Hematopoietic multipotent progenitor cell treated with erythropoietin and hydrocortisone succinate and interleukin-3 and kit ligand, for 15 days (in vitro differentiated cells): ENCODE measurements at places on chromosomes 12 and 14.
A peak's percentile ranks its signal among the peaks of the same experiment; 100 is the strongest.

- DNase-seq, result peak; percentile 54
These were observed 11.8 kb downstream of the ALG10B start for GRCh38 chr12:38328306-38328895.

DNA sequence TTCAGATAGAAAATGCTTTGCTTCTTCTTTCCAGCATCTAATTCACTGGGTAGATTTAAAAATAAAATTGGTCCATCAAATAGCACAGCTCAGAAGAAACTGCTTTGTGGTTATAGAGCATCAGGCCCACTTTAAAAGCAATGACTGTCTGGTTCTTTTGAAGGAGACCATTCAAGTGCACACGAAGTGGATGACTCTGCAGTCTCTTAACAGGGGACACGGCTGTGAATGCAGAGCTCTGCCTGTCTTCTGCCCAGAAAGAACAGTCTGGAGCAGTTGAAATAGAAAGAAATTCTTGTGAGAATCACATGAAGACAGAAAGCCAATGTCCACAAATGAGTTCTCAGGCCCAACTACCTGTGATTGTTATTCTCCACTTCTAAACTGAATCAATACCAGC lies 138.7 kb upstream of the PLEKHA5 start:
- DNase-seq, result no peak

DNA sequence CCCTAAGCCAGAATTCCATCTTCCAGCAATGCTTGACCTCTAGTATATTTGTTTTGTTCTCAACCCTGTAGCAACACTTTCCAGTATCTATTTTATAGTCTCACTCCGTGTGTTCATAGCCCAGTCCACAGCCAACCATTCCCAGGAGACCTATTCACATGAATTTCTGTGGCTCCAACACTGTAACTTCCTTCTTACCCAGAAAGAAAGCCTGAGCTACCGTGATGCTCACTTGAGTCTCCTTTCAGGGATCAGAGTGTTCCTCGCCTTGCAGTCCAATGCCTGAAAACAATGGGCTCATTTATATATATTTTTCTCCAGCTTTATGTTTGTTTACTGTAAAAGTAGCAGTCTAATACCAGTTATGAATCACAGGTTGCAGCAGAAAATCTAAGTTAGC lies 645.0 kb upstream of the NOVA1 start:
- no peak for DNase-seq

DNA sequence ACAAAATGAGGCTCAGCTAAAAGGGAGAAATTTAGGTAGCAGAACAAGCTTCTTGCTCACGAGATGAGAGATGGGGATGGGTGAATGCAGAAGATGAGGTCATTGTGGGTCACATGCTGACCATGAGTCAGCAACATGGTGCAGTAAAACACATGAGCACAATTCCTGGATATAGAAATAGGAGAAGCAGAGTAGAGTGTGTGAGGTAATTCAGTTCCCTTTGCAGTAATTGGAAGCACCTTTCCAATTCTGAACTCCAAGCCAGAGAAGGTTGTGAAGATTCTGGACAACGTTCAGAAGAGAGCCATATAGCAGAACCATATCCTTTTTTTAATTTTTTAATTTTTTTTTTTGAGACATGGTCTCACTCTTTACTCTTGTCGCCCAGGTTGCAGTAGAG lies 62.0 kb upstream of the LMNTD1 start:
- DNase-seq, result no peak

DNA sequence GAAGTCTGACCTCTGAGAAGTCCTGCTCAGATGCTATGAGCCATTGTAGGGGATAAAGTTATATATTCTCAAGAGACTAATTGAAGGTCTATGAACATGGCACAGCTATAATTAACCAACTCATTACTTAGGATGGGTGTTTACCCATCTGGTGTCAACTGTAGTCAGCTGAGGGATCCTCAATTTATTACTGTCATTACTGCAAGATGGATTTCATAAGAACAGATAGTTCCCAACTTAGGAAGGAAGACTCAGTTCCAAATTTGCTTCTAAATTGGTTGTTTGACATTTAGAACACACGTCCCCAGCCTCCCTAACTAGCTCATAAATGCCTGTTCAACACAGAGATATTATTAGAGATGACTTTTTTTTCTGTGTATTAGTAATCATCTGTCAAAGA lies 81.4 kb downstream of the FRMD6 start:
- DNase-seq, result no peak

DNA sequence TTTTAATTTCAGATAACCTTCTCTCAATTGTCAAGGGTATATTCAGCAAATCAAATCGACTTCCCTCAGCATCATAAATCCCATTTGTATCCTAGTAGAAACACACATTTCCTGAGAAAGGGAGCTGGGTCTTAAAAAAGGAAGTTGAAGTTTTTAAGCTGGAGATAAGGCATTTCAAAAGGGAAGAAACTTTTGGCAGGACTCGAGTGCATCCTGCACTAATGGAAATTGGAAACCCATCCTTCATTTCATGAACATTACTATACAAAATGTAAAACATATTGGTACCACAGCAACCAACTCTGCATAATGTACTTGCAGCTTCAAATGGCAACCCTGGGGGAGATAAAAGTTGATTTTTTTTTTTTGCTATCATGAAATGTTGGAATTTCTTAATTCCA lies 23.7 kb upstream of the TMCC3 start:
- DNase-seq, result no peak

DNA sequence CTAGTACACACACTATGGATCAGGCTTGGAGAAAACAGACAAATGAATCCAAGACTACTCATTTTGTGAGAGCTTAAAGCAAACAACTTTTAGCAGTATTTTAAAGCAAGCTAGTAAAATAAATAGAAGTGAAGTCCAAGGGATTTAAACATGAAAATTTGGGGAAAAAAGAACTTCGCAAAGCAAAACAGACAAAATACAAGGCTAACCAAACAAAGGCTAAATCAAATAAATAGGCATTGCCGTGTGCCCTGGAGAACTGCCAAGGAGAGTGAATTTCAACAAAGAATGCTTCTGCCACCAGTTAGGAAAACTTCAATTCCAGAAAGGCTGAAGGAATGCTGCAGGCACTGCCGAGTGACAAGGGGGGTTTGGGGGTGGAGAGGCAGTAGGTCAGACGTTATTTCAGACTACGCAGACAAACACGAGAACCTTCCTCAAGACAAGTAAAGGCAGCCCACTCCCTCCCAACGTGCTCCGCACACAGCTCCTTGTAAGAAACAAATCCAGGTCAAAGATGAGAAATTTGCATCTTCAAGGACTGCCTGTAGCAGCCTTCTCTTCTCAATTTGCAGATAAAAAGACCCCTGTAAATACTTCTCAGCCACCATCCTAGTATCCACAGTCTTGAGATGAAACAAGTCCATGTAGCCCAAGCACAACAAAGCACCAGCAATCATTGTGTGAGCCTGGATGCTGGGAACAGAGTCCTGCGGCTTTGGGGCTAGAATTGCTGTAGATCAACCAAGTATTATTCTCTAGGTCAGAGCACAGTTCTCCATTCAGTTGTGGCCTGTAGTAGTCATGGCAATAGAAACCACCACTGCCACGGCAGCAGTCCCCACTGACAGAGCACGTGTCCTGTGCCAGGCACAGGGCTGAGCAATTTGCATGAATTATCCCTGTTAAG lies 43.3 kb downstream of the EFCAB11 start:
- DNase-seq, result no peak

GRCh38 chr12:111656016-111656415 lies 29.7 kb downstream of the BRAP start:
- no peak for DNase-seq

- DNase-seq, result no peak
These were observed 117.6 kb downstream of the PTPN11 start for GRCh38 chr12:112536367-112536730.

DNA sequence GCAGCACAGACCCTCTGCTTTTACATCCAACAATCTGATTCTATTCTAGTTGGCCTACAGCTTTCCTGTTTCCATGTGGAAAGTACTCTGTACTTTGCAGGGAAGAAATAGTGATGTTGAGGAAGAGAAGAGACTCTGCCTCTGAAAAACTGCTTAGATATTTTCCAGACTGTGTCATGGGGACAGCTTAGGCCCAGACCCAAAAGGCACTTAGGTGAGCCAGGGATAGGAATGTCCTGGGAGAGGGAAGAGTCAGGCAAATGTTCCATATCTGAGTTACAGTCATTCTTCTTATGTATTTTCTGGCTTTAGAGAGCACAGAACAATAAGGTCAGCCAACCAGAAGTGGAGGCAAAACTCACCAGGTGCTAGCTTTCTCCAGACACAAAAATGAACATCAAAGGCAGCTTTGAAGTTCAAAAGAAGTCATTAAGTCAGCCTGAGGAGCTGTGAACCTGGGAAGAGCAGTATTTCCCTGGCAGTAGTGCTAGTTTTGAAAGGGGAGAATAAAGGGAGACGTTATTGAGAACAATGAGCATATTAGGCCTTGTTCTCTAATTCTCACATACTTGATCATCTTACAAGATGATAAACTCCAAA lies 199.7 kb upstream of the LMNTD1 start:
- no peak for DNase-seq

DNA sequence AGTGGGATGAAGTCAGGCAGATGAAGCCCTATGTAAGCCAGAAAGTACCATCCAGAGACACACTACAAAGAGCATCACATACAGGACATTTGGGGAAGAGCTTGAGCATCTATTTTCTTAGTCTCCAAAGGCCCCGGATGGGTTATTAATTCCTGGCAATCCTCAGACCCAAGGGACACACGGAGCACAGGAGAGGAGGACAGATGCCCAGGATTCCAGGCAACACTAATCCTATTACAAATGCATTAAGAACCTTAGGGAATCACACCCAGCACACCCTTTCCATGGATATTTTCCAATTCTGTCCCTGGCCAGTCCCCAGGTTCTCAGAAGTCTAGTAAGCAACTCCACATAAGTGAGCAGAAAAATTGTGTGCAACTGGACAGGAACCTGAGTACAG lies 65.9 kb downstream of the CMKLR1 start:
- no peak for DNase-seq

- no peak for DNase-seq
These were observed 441.1 kb upstream of the TMPO start for GRCh38 chr12:98074286-98074685.

GRCh38 chr12:113007166-113007565 lies 28.8 kb downstream of the OAS2 start:
- no peak for DNase-seq

DNA sequence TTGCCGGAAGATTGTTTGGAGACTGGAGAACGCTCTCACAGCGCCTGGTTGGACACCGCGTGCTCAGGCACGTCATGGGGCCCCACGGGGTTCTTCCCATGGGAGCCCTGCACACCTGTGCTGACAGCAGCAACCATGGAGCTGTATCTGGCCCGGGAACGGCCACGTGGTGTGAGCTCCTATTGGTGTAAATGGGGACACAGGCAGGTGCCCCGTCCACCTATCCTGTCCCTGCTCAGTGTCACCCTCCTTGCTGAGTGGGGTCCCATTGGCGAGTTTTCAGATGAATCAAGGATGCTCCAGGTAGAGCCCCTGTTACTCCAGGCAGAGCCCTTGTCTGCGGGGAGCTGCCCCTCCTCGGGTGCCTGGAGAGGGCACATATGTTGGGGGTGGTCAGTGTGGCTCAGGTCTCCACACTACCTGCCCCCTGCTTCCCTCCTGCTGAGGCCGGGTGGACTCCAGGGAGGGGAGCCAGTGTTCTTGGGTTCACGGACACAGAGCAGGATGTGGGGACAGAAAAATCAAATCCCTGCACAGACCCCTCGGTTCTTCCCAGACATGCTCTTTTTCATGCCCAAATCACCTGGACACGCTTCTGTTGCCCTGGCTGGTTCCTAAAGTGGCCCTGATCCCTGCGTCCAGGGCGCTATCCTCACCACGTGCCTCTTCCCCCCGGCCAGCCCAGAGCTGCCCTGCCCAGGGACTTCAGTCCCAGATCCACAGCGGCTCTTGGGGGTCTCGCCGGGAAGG lies 250.1 kb downstream of the ADGRD1 start:
- DNase-seq, result no peak

- no peak for DNase-seq
These were observed 28.1 kb upstream of the SINHCAF start for GRCh38 chr12:31353750-31354708.

GRCh38 chr12:28460420-28461130 lies 270.3 kb downstream of the CCDC91 start:
- DNase-seq, result no peak

- DNase-seq, result peak; percentile 33
These were observed 18.3 kb upstream of the LRP1-AS start for GRCh38 chr12:57165741-57166140.

GRCh38 chr12:52020539-52021336 lies 14.0 kb downstream of the TAMALIN start:
- DNase-seq, result no peak

DNA sequence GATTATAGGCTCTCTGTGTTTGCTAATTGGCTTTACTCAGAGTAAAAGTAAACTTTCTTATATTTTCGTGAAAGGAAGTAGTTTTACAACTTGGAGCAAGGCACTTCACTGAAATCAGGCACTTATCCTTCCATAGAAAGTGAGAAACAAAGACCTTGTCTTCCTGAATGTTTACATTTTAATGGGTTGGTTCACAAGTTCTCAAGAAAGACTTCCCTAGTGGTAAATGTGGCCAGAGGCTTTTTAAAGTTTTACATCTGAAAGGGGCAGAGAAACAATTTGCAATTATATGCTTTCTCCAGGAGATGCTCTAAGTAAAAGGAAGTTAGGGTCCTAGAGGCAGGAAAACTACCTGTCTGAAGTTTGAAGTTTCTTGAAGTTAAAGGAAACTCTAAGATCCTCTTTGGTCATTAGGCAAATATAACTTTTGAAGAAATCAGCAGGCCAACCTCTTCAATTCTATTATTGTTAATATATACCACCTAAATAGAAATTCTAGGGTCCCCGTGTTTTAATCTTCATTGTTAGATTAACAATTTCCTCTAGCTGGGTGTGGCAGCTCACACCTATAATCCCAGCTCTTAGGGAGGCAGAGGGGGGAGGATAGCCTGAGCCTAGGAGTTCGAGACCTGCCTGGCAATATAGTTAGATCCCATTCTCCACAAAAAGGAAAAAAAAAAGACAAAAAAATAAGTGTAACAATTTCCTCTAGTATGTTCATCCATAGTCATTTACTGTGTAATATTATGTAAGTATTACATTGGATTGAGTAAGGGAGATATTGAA lies 644.9 kb upstream of the FOXG1 start:
- DNase-seq, result no peak

- no peak for DNase-seq
These were observed 34.7 kb upstream of the C12orf42 start for GRCh38 chr12:103530307-103531066.

DNA sequence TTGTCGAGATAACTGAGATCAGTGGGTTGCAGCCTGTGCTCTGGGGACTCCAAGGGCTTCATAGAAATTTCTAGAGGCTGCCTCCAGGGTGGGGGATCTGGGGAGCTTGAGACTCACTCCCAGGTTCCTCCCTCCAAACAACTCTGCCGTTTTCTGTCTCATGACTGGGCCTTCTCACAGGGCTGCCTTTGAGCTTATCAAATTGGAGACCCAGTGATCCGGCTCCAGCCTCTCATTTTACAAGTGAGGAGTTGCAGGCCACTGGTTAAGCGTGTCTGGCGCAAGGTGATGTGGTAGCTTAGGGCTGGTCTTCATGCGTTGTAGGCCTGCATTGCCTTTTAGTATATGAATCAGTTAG lies 85.8 kb downstream of the SLC25A47 start:
- DNase-seq, result no peak

GRCh38 chr14:67186789-67187584 lies 2.3 kb upstream of the GARIN2 start:
- no peak for DNase-seq
